ENCODE measurements at places on chromosomes 6 and 20.

DNA sequence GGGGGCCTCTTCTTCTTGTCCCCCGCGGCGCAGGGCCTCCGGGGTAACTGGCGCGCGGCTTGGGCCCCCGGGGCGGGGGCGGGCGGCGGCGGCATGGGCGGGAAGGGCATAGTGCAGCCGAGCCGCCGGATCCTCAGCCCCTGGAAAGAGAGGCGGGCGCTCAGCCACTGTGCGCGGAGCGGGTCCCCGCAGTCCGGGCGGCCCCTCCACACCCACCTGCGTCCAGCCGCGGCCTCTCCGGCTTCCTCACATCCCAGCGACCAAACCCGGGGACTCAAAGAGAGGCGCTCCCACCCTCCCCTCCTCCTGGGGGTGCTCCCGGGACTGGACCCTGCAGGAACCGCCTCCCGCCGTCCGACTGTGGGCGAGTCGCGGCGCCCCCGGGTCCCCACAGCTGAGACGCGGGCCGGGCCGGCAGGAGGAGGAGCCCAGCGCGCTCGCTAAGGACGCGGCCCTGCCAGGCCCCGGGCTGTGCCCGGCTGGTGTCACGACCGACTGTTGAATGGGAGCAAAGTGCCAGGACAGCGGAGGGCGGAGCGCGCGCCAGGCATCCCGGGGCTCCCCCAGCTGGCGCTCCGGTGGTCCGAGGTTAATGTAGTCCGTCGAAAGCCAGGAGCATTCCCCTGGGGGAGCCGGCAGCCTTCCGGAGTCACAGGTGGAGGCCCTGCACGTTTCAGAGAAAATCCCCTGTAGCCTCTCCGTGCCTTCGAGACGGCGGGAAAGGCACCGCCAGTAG, at the start of gene PRR18:
PRR18 (minus strand) TSS at position 360 of the 736 bp plus-strand sequence; CDS start at position 110, 250 bp downstream.
- no peak for DNase-seq

- DNase-seq, result no peak
These were observed 757.8 kb downstream of the EYS start for GRCh38 chr6:64949257-64949656.

- DNase-seq, result no peak
These were observed 105.5 kb downstream of the AGPAT4 start for GRCh38 chr6:161168281-161168891.

- DNase-seq, result no peak
These were observed 78.2 kb downstream of the C6orf118 start for GRCh38 chr6:165231177-165231576.

DNA sequence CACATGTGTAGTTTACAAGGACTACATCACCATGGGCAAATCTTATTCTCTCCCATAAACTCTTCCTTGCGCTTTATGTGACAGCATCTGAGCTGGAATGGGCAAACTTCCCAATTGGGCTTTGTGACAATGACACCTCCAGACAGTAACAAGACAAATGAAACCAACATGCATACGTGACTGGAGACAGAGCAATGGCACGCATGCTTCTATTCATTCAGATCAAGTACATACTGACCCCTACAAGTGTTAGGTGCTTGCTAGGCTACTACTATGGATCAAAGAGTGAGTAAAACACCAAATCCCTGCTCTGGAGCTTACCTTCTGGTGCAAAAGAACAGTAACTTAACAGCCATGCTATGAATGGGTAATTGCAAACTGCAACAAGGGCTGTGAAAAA, 394.9 kb downstream of the BTBD9 start:
- no peak for DNase-seq

DNA sequence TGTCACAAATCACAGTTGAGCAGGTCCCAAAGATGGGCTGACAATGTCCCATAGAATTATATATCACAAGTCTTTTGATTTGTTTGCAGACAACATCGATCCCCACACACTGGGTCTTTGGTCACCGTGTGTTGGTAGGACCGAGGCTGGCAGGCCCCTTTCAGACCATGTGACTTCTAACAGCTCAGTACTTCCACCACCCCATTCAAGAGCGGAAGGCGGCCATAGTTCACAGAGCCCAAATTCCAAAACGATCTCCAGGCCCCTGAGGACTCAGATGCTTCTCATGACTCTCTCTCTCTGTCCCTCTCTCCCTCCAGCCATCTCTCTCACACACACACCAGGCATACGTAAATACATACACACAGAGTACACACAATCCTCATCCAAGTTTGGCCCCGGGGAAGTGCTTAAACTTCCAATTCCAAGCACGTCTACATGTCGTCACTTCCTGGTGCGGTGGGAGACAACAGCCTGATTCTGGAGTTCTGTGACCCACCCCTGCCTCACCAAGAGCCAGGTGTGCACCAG, 155.9 kb upstream of the INSM1 start:
- DNase-seq, result no peak

DNA sequence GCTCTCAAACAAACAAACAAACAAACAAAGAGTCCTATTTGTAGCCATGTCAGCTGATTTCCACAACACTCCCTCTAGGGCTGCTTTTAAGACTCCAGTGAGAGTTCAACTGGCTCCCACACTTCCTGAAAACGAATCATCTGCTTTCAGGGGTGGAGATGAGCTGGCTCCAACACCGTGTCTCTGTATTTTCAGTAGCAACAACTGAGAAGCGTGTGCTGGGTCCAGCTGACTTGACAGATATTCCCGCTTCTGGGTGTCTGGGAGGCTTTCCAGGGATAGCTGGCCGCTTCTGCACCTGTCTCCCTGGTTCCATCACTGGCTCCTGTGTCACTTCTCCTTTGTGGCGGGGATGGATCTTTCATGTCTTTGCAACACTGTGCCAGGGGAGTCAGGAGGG, 272.5 kb upstream of the SOX4 start:
- DNase-seq, result no peak

GRCh38 chr6:147699637-147700036, 191.1 kb downstream of the SAMD5 start:
- DNase-seq, result no peak

DNA sequence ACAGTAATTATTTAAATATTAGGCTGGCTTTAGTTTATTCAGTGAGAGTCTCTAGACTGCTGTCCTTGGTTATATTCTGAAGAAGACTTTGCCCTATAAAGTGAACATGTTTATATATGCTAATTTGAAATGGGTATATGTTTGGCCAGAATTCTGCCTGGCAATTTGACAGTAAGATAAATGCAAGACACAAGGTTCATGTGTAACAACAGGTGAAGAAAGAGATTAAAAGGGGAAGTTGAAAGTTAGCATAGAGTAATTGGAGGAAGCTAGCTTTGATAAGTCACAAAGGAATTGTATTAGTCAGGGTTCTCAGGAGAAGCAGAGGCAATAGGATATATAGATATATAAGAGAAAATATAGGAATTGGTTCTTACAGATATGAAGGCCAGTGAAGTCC, 191.4 kb downstream of the CENPW start:
- DNase-seq, result no peak

- no peak for DNase-seq
These were observed 1.0 kb downstream of the ARMH2 start for GRCh38 chr6:24797596-24798216.

GRCh38 chr6:42049948-42050296, 402 bp upstream of the TAF8 start:
- peak; percentile 57 for DNase-seq

DNA sequence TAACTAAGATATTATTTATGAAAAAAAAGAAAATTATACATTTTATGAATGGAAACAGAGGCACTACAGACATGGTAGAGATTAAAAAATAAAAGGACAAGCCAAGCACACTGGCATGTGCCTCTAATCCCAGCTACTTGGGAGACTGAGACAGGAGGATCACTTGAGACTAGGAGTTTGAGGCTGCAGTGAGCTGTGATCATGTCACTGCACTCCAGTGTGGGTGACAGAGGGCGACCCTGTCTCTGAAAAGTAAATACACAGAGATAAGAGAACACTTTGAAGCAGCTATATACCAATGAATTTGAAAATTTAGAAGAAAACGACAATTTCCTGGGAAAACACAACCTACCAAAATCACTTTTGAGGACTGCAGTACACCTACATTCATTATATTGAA, 47.4 kb upstream of the TFAP2C start:
- DNase-seq, result no peak

DNA sequence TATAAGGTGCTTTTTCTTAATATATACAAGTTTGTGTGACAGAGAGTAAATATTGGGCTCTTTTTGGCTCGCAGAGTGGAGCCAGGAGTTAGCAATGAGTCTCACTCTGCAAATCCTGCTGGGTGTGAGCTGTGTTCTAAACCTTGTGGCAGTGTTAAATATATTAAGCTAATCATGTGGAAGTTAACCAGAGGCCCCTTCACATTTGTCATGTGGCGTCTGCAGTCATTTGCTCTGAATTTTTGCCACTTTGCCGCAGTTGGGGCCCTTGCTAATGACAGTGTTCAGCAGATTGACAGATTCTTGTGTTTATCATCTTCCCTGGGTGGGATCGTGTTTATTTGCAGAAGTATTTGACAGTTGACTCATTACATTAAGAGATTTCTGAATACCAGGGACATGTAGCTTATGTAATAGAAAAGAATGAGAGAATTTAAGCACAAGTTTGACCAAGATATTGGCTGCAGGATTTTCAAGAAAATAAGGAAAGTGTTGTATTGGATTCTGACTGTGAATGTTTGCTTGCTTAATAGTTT, 37.9 kb downstream of the SPATA2 start:
- DNase-seq, result no peak

- DNase-seq, result peak; percentile 85
These were observed 131.2 kb upstream of the BTN3A2 start for GRCh38 chr6:26233649-26234420.

- no peak for DNase-seq
These were observed 166.1 kb downstream of the CDKAL1 start for GRCh38 chr6:20700375-20700774.

DNA sequence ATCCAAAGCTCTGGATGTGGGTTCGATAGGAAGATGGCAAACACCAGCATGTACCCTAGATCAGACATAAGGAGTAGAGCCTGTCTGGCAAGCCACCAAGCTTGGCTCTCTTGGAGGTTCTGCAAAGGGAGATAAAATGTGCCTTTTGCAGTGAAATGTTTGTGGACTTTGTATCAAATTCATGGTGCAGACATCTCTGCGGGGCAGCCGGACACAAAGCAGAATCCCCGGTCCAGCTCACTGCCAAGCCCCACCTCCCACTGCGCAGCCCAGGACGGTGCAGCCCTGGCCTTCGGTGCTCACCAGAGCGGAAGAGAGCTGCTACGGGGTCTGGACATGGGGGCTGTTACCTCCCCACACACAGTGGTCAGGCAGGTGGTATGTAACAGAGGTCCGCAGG, 333.6 kb upstream of the JARID2 start:
- no peak for DNase-seq

DNA sequence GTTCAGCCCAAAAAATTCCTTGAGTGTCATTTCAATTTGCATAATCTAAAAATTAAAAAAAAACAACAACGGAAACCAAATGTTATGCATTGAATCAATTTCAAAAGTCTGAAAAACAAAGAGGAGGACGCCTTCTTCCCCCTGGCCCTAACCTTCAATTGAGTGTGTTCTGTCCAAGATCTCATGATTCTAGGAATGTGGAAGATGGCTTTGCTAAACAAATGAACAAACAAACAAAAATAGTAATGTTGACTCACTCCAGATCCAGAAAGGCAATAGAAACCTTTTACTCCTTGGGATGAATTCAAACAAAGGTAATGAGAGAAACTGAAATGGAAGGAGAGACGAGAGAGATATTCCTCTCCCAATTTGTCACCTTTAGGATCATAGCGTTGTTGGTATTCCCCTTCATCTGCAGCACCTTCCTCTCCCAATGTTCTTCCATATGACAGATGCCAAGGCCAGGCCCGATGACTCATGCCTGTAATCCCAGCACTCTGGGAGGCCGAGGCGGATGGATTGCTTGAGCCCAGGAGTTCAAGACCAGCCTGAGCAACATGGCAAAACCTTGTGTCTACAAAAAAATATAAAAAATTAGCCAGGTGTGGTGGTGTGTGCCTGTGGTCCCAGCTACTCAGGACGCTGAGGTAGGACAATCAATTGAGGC, 109.2 kb upstream of the ADGRF1 start:
- DNase-seq, result no peak

DNA sequence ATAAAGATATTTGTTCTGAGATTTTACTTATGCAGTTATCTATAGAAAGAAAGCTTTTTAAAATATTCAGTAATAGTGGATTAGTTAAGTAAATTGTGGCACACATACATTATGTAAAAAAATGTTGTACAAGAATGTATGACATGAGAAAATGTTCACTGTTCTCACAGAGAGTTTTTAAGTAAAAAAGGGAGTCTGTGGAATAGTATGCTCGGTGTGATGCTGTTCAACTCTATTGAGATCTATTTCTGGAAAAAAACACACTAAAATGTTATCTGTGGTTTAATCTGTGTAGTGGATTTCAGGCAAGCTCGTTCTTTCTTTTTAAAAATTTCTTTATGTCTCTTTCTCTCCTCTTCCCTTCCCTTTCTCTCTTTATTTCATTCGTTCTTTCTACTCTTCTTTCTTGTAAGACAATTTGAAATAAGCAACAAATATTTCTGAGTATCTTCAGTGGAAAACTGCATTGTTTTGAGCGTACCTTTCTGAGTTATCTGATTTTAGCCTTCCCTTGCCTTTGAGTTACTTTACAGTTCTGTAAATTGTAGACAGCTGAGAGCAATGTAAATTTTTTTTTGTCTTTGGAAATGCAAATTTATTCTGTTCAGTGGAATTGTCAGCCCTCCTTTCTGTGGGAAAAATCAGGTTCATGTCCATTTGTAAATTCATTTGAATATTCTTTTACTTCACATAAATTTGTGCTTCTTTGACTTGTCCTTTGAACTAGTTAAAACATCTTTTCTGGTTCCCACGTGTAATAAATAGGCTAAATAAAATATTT, 229.0 kb upstream of the NOX3 start:
- no peak for DNase-seq

DNA sequence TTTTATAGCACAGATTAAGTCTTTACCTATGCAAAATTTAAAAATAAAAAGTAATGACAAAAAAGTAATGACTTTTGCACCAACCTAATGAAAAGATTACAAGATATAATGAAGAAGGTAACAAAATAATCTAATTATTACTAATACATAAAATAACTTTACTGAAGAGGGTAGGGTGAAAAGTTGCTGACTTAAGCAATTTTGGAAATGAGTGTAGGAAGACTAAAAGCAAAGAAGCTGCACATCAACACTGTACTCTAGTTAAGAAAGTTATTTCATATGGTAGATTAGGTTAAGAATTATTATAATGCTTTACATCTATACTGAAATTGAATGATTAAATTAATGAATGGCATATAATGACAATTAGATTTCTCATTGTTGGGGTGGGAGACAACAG, 76.8 kb downstream of the MANEA start:
- no peak for DNase-seq

GRCh38 chr6:77786935-77787629, 134.2 kb downstream of the MEI4 start:
- DNase-seq, result no peak

- DNase-seq, result no peak
These were observed 73.3 kb upstream of the SASH1 start for GRCh38 chr6:148269386-148269785.

- DNase-seq, result no peak
These were observed 33.7 kb downstream of the MTHFD1L start for GRCh38 chr6:150899231-150899630.

DNA sequence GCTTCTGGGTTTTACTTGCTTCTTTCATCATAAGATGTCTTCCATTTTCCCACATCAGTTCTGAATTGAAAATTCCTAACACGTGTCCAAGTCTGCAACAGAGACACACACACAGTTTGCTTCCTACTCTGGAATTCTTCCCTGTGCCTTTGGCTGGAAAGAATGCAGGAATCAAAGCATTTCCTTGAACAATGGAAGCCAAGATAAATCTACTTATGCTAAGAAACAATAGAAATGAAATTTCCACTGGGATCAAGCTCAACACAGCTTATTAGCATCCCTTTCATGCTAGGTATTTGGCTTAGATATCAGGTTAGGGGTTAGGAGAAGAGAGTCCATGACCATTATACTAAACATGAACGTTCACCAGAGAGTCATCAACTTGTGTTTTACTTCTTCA, 101.1 kb upstream of the SCAF8 start:
- DNase-seq, result no peak

All from activated CD8-positive, alpha-beta T cell treated with anti-CD3 and anti-CD28 coated beads, Interleukin-2, amount 10 ng/mL, durations not matched to agents 7 days and 5 days (primary cell).